Calu3 (cell line): ENCODE measurements at places on chromosomes 3 and 15.
A peak's percentile ranks its signal among the peaks of the same experiment; 100 is the strongest.

- peak; percentile 99 for DNase-seq
These were observed 1.1 kb upstream of the SMAD6 start for GRCh38 chr15:66700802-66701421.

DNA sequence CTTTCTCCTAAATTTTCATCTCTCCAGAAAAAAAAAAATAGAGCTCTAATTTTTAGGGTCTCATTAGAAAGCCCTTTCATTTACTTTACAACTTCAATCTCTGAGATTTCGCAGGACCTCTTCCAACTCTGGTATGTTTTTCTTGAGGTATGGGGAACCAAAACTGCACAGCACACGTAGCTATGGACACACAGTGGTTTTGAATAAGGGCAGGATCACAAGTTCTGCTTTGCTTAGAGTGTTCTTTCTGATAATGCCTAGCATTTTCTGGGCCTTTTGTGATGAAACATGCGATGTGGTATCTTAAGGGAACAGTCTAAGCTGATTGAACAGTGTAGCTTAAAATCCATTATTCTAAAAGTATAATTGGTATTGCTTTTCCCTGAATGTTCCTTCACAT, 25.3 kb downstream of the ZNF592 start:
- no peak for DNase-seq

- DNase-seq: no peak
These were observed 27.0 kb upstream of the HHATL start for GRCh38 chr3:42729404-42730145.

- no peak for DNase-seq
These were observed 21.9 kb upstream of the PLSCR2 start for GRCh38 chr3:146491303-146491702.

DNA sequence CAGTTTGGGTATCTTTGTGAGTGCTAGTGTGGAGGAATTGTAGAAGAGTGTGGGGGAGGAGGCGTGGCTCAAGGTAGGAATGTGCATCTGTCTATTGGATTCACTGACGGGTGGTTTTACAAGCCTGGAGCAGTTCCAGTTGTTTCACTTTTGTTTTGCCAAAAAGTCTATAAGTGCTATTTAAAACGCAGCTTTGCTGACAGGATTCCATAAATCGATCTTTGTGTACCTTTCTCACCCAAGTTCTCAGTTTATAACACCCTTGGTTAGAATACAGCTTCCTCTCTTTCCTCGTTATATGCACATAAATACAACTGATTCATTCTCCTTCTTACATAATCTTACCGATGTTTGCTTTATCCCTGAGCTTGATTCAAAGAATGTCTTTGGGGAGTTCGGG, 123.2 kb upstream of the UBE2E2 start:
- DNase-seq: peak; percentile 16

DNA sequence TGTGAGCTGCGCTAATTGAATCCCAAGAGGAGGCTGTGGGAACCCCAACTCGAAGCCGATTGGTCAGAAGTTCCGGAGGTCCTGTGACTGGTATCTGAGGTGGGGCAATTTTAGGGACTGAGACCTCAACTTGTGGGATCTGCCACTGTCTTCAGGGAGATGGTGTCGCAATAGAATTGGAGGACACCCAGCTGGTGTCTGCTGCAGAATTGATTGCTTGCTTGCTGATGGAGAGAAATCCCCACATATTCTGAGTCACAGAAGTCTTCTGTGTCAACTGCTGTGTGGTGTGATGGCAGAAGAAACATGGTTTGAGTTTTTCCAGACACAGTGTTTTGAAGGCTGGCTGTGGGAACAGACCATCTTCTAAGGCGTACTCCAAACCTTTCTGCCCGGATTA, 99.7 kb upstream of the PLXNA1 start:
- DNase-seq: no peak

- DNase-seq: peak; percentile 36
These were observed 128.4 kb downstream of the RAP2B start for GRCh38 chr3:153290268-153291015.

GRCh38 chr3:23501201-23501802, 298.2 kb downstream of the UBE2E2 start:
- DNase-seq: no peak

GRCh38 chr3:12195231-12195630, 36.5 kb upstream of the TIMP4 start:
- DNase-seq: no peak

- peak; percentile 65 for DNase-seq
These were observed 1.5 kb upstream of the SKIL start for GRCh38 chr3:170355738-170356595.
